ENCODE measurements at places on chromosomes 3 and 15. TPM values are rescaled to one million over a fixed set of nuclear protein-coding genes. Genes with fewer than 3 reads are reported as not detected.

ARL6IP5 gene
- 121 TPM for total RNA-seq

NCBP2 gene
- 67.2 TPM for total RNA-seq

PCSK6 gene
- total RNA-seq, result 0.40 TPM

XCR1 gene
- not detected for total RNA-seq

EFHB gene
- total RNA-seq, result 1.0 TPM

RTP3 gene
- not detected for total RNA-seq

GOLGA8T gene
- total RNA-seq, result not detected

IL17RB gene
- total RNA-seq, result 0.22 TPM

- DNase-seq, result no peak
Measured at GRCh38 chr3:11844891-11845290, 1.8 kb downstream of the TAMM41 start.

GRCh38 chr3:53709256-53709655, 137.0 kb downstream of the CHDH start:
- no peak for DNase-seq

GRCh38 chr15:98440917-98441316, 207.4 kb upstream of the IGF1R start:
- DNase-seq, result no peak

GRCh38 chr15:64865998-64866520, 24.3 kb downstream of the PLEKHO2 start:
- DNase-seq, result no peak

- no peak for DNase-seq
Measured at GRCh38 chr15:29319823-29320222, 50.2 kb upstream of the NSMCE3 start.

GRCh38 chr15:56598991-56599390, 134.1 kb upstream of the MNS1 start:
- no peak for DNase-seq

DNA sequence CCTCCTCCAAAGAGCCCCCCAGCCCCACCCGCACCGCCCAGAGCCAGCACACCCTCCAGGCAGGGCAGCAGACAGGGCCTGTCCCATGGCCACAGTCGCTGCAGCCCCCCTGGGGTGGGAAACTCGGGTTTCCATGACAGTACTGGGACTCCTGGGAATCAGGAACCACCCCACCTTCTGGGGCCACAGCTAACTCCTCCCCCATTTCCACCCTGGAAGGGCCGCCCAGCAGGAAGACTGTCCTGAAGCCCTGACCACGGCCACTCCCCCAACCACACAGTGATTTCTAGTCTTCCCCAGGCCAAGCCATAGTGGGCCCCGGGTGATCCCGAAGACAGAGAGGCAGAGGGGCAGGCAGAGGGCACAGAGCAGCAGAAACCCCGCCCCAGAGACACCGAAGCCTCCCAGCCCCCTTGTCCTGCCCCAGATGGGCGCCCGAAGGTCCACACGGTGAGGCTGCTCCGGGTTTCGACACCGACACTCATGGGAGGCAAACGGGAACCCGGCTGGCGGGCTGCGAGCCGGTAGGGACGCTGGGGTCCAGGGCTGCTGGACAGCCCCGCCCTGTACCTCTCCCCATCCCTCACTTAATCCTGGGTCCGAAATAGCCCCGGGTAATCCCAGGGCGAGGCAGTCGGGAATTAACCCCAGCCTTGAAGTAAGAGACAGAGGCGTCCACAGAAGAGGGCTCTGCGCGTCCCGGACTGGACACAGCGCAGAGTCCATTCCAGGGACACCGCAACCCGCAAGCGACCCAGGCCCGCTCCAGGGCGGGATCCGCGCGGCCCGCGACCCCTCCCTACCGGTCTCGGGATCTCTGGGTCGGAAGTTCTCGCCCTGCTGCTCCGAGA, 138.4 kb downstream of the NUP210 start:
- no peak for DNase-seq

DNA sequence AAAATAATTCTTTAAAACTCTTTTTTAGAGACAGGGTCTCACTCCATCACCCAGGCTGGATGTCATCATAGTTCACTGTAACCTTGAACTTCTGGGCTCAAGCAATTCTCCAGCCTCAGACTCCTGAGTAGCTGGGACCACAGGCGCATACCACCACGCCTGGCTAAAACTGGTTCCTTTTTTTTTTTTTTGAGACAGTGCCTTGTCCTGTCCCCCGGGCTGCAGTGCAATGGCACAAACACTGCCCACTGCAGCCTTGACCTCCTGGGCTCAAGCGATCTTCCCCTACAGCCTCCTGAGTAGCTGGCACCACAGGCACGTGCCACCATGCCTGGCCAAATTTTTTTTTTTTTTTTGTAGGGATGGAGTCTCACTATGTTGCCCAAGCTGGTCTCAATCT, 23.7 kb upstream of the FURIN start:
- DNase-seq, result no peak

GRCh38 chr3:66493458-66494099, 7.2 kb downstream of the LRIG1 start:
- DNase-seq, result no peak

DNA sequence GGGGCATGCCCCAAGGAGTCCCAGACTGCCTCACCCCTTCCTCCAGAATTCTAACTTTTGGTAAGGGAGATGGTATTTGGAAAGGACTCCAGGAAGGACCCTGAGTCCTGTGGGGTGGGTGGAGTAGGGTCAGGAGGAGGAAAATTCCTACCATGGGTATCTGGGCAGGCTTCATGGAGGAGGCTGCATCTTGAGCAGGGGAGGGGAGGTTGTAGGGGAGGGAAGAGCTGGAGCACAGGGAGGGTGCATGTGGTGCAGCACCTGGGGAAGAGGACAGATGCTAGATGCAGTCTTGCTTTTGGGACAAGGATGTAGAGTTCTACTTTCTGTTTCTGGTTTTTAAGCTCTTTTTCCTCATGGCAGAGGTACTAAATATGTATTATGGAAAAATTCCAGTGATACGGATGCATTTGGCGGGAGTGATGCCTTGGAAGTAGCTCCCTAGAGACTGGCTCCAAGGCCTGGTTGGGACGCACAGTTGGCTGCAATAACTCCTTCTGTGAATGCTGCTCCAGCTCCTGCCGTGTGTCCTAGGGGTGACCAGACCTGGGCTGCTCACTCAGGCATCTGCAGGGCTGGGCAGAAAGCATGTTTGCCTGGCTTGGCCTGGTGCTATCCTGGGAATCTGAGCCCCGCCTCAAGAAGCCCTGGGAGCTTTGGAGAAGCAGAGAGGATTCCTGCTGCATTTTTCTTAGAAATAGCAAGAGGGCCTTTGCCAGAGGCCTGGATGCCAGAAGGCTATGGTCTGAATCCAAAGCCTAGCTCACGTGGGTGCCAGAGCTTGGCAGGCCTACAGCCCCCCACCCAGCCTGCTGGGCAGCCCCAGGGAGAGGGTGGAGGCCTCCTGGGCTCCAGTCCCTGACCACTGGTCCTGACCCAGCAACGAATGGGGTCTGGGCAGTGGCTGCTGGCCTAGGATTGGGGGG, 10.1 kb downstream of the SEMA3F start:
- no peak for DNase-seq

DNA sequence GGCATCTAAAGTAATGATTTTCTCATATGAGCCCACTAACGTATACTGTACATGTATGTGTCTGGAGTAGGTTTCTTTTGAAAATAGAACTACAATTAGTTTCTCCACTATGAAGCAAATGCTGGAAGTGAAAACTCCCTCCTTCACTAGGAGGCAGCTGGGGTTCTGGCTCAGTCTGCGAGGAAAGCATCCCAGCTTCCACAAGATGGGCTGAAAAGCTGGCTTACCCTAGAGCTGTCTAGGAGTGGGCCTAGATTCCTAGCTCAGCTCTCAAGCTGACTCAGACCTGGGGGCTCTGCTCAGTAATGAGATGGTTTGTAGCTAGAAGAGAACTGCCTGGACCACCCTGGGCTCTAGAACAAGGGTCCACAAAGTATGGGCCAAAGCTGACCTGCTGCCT, 268.3 kb downstream of the THRB start:
- no peak for DNase-seq

DNA sequence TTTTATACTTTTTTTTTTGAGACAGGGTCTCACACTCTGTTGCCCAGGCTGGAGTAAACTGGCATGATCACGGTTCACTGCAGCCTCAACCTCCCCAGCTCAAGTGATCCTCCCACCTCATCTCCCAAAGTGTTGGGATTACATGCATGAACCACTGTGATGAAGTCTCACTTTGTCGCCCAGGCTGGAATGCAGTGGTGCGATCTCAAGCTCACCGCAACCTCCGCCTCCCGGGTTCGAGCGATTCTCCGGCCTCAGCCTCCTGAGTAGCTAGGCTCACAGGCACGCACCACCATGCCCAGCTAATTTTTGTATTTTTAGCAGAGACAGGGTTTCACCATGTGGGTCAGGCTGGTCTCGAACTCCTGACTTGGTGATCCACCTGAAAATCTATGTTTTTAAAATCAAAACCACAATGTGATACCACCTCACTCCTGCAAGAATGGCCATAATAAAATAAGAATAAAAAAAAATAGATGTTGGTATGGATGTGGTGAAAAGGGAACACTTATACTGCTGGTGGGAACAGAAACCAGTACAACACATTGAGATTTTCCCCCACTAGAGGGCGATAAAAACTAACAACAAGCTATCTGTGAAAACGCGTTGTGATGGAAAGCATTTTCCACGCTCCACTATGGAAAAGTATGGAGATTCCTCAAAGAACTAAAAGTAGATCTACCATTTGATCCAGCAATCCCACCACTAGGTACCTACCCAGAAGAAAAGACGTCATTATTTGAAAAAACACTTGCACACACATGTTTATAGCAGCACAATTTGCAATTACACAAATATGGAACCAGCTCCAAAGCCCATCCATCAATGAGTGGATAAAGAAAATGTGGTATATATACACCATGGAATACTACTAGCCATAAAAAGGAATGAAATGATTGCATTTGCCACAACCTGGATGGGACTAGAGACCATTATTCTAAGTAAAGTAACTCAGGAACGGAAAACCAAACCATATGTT, 26.8 kb upstream of the OCA2 start:
- no peak for DNase-seq

DNA sequence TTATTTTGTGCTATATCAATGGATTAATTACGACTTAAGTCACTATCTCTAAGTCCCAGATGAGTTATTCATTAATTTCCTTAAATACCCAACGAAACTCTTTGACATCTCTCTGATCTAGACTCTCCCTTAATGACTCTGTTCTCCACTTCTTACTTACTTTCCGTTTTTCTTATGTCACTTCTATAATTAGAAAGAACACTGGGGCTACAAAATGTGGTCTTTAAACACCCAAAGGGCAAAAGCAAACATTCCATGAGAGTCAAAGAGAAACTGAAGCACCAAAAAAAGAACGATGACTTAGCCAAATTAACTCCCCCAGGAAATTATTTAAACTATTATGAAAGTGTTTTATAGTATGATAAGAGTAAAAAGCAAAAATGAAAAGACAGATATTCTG, 166.4 kb upstream of the UBE2E2 start:
- DNase-seq, result no peak

- no peak for DNase-seq
Measured at GRCh38 chr15:33810806-33811205, 157.5 kb upstream of the CHRM5 start.

GRCh38 chr3:150544041-150544440, 2.3 kb downstream of the SERP1 start:
- DNase-seq, result no peak

- no peak for DNase-seq
Measured at GRCh38 chr3:188037195-188037718, 116.7 kb upstream of the LPP start.

DNA sequence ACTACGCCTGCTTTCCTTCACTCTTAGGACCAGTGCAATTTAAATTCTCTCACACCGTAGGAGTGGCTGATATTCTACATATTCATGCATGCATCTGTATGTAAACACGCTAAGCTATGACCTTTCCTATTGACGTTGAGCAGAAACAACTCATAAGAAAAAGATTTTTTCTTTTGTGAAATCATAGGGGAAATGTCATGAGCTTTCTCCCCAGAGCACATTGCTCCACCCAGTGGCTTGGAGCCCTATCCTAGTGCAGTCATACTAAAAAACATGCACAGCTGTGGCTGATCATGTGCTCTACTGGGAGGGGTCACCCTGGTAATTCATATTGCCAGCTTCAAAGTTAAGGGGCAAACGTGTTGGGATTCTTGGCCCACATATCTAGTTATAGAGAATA, 1.8 kb upstream of the MESD start:
- DNase-seq, result no peak

DNA sequence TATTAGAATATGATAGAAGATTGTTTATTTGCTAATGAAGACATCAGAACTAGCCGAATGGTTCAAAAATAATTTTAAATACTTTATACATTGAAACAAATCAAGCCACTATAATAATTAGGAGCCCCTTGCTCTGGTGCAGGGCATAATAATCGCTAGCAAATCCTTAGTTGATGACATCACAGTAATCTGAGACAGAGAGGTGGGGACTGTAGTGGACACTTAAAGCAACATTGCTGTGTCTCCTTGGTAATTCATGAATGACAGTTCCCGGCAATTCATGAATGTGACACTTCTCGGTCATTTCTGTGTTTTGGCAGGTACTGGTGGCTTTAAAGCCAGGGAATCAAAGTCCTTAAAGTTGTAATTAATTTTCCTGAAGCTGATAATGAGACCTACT, 114.3 kb downstream of the PPM1L start:
- DNase-seq, result no peak

DNA sequence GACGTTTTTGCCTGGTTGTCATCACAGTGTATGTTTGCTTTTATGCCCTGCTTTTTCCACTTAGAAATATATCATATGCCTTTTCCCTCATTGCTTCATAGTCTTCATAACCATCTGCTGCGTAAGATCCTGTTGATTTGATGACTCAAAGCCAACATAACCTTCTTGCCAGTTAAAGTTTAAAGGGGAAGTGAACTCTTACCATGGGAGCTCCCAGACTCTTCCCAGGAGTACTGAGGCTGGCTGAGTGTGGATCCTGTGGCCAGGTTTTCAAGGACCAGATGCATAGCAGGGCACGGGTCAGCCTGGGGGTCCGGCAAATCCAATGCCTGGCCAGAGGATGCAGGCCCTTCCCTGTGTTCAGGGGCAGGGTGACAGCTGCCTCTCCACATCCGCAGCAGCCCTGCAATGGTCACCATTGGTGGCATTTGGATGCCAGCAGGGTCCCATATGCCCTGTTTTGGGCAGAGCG, 42.0 kb upstream of the SACM1L start:
- DNase-seq, result no peak

Data from chondrocyte (in vitro differentiated cells).